ENCODE measurements at places on chromosomes 5 and 9. TPM values are rescaled to one million over a fixed set of nuclear protein-coding genes. Genes with fewer than 3 reads are reported as not detected.

GDF9 gene
- total RNA-seq, result 0.44 TPM

NTNG2 gene
- total RNA-seq, result 0.10 TPM

SLC25A25 gene
- 40.3 TPM for total RNA-seq

GRCh38 chr9:70385426-70385825, 29.0 kb downstream of the KLF9 start:
- no peak for DNase-seq

- DNase-seq, result no peak
Measured at GRCh38 chr9:3534614-3535404, 9.0 kb upstream of the RFX3 start.

DNA sequence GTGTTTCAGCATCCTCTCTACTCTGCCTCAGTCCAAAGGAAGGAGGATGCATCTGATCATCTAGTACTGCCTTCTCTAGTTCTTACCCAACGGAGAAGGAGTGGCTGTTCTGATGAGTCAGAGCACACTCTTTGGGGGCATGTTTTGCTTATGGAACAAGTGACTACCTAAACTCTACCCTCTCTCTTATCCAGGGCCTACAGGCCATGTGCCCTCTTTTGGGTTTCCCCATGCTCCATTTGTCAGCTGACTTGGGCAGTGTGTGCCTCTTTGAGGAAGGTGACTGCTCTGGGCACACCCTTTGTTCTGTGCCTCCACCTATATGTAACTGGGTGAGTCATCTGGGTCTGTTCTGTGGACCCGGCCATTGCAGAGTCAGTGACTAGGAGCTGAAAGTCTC, 89.6 kb upstream of the BNC2 start:
- DNase-seq, result no peak

DNA sequence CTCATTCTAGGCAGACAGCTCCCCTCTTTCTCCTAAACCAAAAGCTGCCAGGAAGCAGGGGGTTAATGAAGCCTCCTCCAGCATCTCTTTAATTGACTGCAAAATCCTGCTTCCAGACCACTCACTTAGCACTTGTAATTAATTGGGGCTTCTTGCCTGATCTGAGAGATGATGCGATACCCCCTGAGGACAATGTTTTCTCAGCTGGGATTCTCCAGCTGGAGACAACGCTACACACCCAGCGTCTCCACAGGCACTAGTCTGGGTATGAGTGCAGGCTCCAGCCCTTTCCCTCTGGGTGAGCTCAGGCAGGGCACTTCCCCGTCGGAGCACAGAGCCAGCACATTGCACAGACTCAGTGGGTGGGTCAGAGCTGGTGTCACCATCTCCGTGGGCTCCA, 16.1 kb downstream of the CPLX2 start:
- DNase-seq, result no peak

DNA sequence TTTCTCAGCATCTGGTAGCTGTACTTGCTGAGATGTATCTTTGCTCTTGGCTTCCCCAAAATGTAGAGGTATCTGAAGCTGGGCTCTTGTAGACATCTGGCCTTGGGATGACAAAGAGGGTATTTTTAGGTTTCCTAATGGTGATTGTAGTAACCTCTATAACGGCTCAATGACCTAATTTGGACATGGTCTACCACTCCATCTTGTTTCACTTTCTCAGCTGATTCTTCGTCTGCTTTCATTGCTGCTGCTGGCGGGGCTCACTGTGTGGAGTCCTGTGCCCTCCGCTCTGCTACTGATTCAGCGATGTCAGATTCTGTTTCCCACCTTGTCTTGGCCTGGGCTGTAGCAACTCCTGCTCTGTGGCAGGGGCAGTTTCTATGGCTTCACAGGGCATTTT, 12.7 kb upstream of the MARCHF11 start:
- DNase-seq, result no peak

GRCh38 chr5:65062469-65063083, 293.8 kb downstream of the CWC27 start:
- peak; percentile 68 for DNase-seq

- DNase-seq, result peak; percentile 94
Measured at GRCh38 chr9:127955294-127956015, 17.8 kb upstream of the DPM2 start.
